Activated CD4-positive, alpha-beta T cell treated with anti-CD3 and anti-CD28 coated beads for 24 hours (primary cell): ENCODE measurements at places on chromosomes 3 and 15.
A peak's percentile ranks its signal among the peaks of the same experiment; 100 is the strongest.

DNA sequence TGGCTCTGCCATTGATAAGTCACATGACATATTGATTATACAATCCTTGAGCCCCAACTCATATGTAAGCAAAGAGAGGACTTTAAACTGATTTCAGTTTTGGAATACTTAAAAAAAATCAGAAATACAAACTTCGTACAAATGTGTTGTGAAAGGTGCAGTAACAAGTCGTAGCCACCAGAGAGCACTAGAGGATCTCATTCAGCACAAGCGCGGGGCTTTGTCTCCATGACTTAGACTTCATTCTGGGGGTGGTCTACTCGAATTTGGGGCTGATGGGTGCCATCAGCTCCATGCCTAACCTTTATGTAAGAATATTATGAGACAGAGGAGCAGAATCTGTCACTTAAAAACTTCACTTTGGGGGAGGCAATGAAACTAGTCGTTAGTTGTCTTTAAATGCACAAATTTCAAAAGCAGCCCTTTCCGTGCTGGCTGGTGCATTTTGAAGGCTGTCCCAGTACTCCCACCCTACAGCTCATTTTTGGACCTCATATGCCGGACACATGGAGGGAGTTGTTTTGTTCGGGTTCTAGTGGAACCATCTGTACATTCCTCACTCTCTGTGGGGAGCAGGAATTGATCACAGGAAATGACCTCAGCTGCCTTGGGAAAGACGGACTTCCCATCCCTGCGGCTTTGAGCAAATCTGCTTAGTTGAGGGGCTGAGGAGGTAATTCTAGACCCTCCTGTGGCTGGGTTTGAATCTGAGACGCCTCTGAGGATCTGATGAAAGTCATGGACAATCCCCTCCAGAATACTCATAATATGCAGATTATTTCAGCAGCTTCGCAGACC lies 27.5 kb upstream of the MASP1 start:
- peak; percentile 27 for DNase-seq

DNA sequence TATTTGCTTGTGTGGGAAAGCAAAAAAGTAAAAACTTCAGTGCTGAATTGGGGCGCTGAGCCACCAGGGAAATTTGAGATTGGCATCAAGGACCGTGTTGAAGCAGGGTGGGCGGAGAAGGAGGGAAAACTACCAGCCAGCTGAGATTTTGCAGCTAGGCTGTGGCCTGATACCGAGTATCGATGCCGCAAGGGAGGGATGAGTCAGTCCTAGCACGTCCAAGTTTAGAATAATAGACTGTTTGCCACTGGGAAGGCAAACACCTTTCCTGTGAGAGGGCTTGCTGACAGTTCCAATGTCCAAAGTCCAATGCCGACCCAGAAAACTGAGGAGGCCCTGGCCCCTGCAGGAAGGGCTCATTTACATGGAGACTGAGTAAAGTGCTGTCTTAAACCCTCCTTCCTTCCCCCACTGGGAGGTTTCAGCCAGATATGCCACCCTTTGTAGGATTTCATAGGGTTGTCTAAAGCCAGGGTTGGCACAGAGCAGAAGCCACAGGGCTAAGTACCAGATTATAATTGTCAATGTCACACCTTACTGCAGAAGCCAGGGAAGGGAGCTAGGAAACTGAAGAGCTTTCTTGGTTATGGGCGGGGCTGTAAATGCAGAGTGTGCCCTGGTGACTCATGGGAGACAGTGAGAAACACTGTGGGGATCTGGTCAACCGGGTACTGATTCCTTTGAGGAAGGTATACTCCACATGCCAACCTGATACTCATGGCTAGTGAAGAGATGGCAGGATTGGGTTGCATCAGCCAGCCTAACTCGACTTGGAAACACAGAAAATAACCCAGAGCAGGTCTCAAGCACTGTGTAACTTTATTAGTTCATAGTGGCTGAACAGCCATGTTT lies 28.4 kb upstream of the PIK3CB start:
- DNase-seq, result no peak

- DNase-seq, result no peak
These were observed 20.6 kb upstream of the RFTN1 start for GRCh38 chr3:16533928-16534574.

DNA sequence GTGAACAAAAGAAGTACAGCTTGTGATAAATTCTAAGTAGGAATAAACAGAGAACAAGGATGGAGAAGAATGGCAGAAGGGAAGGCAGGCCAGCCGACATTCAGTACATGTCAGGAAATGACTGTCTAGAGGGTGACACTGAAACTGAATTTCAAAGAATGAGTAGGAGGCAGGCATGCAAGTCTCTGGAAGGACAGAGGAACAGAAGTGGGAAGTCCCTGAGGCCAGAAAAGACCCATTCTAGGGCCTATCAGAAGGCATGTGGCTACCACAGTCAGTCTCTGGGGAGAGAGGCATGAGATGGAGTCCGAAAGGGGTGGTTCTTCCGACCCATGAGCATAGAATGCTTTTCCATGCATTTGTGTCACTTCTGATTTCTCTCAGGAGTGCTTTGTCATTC lies 243.5 kb upstream of the UBE2E2 start:
- DNase-seq, result no peak

DNA sequence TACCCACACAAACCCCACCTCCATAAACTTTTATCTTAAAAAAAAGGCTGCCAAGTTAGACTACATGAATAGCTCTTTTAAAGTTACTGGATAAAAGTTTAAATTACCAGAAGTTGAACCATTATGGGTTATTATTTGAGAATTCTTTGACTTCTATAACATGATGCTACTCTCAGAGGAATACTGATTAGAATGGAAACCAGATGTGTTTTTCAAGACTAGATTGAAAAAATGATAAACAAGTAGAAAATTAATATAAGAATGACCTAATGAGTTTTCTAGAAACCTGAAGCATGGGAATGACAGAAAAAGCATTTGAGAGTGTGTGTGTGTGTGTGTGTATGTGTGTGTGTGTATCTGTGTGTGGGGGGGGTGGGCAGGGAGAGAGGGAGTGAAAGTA lies 12.4 kb upstream of the FGF7 start:
- no peak for DNase-seq

GRCh38 chr3:116331380-116331779 lies 113.9 kb downstream of the LSAMP start:
- DNase-seq, result no peak

GRCh38 chr15:81222007-81222406 lies 25.3 kb downstream of the IL16 start:
- DNase-seq, result no peak

GRCh38 chr3:64612082-64612860 lies 75.5 kb downstream of the ADAMTS9 start:
- no peak for DNase-seq

GRCh38 chr3:179565496-179565895 lies 2.8 kb downstream of the ACTL6A start:
- no peak for DNase-seq

- peak; percentile 93 for DNase-seq
These were observed 2.8 kb upstream of the BCL6 start for GRCh38 chr3:187748050-187748481.

DNA sequence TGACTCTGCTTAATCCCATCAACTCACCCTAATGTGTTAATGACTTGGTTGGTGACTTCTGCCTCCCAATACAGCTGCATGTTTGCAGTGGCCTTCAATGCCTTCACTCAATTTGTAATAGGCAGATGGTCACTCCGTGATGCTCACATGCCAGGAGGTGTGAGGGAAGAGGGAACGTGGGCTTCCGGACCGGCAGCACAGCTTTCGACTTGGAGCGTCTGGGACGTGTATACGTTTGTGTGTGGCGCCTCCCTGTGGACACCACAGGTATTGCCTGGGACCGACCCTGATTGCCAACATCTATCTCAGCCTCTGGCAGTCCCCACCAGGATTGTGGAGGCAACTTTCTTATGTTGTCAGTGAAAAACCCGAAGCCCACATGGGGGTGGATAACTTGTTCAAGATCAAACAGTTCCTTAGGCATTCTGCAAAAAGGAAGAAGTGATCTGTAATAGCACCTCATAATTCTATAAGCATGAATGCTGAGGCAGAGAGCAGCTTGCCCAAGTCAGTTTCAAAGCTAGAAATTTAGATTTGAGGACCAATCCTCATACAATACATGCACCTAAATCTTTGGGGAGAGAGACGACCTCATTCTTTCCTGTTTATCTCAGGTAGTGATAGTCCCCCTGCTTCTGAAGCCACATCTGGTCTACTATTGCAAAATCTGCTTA lies 16.9 kb downstream of the MRPL46 start:
- peak; percentile 78 for DNase-seq

DNA sequence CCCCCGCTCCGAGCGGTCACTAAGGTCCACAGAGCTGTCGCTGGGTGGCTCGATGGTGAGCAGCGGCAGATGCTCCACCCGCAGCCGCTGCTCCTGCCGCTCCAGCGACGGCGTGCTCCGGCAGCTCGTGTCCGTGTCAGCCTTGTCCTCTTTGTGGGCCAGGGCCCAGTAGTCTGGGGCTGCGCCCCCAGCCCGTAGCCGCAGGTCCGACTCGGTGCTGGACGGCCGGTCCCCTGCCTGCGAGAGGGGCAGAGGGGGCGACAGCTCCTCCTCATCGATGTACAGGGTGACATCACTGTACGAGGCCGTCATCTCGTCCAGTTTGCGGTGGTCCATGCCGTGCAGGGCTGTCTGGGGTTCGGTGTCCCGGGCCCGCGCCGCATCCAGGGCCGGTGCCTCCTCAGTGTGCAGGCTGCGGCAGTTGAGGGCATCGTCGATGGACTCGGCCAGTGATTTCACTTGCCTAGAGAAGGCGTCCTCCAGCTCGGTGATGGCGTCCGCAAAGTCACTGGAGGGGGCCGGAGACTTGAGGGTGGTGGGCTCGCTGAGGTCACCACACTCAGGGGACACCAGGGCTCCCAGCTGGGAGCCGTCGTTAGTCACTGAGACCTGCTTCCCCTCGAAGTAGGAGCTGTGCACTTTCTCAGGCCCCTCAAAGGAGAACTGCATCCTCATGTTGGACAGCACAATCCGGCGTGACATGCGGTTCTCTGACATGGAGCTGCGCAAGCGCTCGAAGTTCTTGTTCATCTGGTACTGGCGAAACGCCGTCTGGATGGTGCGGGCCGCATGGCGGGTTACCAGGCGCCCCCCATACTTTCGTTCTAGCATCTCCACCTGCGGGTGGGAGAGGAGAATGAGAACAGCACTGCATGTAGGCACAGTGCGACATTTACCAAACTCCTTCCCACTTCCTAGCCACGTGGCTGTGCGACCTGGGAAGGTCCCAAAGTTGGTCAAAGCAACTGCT lies 94.8 kb upstream of the RPL32 start:
- no peak for DNase-seq

- DNase-seq, result no peak
These were observed 12.2 kb upstream of the APOD start for GRCh38 chr3:195595785-195596531.

DNA sequence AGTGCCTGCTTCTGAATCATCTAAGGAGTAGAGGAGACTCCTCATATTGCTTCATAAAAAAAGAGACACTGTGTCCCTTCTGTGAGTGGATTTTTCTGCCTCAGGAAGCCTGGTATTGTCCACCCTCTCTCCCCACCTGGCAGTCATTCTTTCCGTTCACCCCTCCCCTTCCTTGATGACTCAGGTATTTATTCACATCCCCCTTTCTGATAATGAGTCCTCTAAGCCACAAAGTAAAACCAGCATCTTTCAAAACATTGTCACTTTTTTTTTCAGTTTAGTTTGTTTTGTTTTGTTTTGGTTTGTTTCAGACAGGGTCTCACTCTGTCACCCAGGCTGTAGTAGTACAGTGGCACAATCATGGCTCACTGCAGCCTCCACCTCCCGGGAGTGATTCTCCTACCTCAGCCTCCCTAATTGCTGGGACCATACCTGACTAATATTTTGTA lies 65.2 kb upstream of the UBE2E1 start:
- DNase-seq, result no peak

- no peak for DNase-seq
These were observed 179.1 kb downstream of the SLC9A9 start for GRCh38 chr3:143668924-143669790.

- DNase-seq, result no peak
These were observed 6.7 kb downstream of the LPCAT4 start for GRCh38 chr15:34360298-34360697.

- no peak for DNase-seq
These were observed 21.9 kb downstream of the PLCL2 start for GRCh38 chr3:16906682-16907081.
